ENCODE measurements at places on chromosomes 12 and 14.

DNA sequence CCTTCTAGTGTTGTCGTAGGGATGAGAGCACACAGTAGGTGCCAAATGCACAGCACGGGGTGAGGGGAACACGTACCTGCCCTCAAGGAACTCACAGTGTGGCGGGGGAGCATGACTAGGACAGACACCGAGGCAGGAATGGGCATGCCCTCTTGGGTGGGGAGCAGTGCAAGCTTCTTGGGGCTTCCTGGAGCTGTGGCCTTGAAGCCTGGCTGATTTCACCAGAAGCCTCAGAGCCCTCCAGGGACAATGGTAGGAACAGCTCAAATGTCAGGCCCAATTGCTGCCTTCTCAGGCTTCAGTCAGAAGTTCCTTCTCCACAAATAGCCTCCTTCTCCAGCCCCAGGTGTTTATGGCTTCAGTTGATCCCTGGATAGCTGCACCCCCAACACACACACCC is 43.4 kb downstream of the TEAD4 start:
- DNase-seq = no peak

DNA sequence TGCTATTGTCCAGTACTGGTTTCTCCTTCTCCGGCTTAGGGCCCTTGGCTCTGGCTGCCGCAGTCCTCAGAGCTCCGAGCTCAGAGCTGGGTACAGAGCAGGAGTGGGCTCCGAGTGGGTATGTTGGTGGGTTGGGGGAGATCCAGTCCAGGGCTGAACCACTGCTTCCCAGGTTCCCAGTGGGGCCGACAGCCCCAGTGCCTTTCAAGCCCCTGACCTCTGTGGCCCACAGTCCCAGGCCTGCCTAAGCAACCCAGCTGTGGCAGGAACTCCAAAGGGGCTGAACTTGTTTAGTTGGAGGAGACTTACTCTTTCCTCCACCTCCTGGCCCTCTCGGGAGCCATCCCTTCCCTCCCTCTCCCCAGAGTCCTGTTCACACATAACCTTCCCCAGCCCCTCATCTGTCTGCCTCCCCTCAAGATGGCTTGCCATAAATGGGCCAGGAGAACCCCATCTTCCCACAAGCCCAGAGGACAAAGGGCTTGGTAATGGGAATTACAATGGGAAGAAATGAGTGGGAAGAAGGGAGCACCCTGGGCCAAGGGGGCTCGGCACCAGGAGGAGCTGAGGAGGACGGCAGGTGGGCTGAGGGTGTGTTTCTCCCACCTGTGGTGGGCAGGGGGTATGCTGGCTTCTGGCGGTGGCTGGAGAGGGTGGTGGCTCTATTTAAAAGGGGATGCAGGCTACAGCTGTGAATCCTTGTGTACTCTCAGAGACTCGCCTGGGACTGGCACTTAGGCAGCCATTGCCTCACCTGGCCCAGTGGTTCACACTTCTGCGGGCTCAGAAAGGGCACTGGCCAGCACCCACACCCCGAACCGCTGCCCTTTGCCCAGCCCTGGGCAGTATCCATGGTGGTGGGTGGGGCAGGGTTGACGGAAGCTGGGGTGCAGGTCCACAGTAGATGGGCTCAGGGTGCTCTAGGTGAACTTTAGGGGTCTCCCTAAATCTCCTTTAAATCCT is 3.8 kb upstream of the MYH6 start:
- DNase-seq = no peak

GRCh38 chr14:59455411-59455810 is 9.8 kb downstream of the GPR135 start:
- DNase-seq = no peak

DNA sequence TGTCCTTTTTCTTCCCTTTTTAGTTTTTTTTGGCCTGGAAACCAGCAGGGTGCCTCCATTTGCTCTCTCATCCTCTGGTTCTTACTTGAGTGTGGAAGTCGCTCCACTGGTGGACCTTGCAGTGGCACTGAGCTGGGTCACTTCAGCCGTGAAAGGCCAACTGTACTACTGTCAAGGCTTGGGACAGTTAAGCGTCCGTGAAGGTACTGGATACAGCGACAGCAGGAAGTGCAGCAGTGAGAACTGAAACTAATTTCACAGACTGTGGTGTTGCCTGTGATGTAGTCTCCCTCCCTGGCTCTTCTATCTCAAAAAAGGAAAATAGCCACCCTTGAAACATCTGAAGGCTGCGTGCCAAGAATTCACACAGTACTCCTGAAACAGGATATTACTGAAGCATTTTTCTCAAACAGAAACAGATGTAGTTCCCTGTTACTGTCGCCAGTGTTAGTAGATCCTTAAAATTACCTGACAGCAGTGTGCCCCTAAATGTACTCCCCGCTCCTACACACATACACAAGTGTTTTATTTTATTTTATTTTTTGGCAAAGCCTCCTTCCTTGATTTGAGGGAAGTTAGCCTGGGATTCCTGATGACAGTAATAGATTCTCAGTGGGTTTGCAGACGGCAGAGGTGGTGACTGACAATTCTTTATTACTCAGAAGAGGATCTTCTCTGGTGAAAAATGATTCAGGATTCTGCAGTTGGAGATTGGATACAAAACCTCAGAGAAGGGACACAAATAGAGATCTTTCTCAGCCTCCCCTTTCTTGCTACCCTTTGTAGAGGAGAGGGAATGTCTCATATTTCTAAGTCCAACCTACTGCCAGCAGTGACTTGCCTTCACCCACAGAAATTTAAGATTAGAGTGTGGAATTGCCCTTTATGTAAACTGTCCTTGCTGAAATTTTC is 4.4 kb downstream of the SUSD6 start:
- no peak for DNase-seq

GRCh38 chr12:113184900-113185179 is 438 bp downstream of the DDX54 start:
- peak; percentile 78 for DNase-seq

DNA sequence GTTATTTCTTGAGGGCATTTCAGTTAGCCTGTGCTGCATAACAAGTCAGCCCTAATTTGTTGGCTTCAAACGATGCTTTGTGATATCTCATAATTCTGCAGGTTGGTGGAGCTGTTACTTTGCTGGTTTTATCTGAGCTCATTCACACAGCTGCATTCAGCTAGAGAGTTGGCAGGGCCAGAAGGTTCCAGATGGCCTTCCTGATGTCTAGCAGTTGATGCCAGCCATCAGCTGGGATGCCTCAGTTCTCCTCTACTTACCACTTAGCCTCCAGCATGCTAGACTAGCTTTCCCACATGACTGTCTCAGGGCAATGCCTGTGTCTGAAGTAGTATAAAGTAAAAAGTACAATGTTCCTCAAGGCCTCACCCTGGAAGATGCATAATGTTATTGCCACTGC is 130.6 kb downstream of the SLC35F4 start:
- DNase-seq = no peak
